ENCODE measurements at places on chromosomes 1 and 21. TPM values are rescaled to one million over a fixed set of nuclear protein-coding genes. Genes with fewer than 3 reads are reported as not detected.

DNA sequence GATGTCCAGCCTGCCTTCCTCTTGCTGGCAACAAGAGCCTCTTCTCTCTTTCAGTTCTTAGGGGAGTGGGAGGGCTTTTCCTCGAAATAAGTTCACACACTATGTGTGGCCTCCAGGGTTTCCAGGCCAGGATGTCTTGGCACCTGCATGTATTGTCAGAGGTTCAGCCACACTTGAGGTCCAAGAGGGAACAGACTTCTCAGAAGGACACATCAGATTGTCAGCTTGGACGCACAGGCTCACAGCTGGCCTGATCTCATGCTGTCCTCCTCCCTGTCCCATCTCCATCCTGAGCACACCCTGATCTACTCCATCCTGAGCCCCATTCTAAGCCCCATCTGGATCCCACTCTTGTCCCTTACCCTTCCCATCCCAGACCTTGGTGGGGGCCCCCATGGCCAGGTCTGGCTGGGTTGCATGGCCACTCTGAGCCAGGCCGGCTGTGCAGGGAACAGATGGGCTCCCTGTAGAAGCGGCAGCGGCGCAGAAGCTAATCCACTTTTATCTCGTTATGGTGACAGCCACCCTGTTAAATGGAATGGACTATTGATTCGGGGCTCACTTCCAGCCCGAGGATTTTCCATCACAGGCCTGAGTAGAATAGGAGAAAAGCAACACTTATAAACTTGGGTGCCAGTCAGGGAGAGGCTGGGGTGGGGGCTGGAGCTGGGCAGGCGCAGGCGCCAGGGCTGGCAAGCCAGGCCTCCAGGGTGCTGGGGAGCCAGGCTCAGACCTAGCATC is 85.1 kb upstream of the CSF3R start:
- DNase-seq = no peak

GRCh38 chr1:221925947-221926346 is 184.1 kb upstream of the DUSP10 start:
- DNase-seq = no peak

DNA sequence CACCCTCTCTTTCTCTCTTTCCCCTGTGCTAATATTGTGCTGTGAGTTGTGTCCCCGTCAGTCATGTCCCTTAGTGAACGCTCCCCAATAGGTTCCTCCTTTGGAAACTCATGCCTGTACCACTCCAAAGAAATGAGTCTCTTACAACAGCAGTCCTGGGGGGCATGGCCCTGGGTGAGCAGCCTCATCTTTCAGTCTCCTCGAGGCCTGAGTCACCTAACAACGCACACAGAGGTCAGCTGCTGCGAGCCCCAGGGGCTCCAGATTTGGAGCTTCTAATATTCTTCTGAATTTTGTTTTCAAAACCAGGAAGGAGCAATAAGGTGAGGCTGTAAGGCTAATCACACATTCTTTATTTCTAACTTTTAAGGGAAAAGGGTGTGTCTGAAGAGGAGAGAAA is 30.5 kb upstream of the ZBTB8A start:
- DNase-seq = no peak

Gene PLEKHA6
- total RNA-seq = 10.4 TPM

Gene AMPD1
- not detected for total RNA-seq

All from epithelial cell of proximal tubule (primary cell).